Activated T-cell treated with anti-CD3 and anti-CD28 coated beads for 1 hour (primary cell): ENCODE measurements at places on chromosomes 11 and 22.

DNA sequence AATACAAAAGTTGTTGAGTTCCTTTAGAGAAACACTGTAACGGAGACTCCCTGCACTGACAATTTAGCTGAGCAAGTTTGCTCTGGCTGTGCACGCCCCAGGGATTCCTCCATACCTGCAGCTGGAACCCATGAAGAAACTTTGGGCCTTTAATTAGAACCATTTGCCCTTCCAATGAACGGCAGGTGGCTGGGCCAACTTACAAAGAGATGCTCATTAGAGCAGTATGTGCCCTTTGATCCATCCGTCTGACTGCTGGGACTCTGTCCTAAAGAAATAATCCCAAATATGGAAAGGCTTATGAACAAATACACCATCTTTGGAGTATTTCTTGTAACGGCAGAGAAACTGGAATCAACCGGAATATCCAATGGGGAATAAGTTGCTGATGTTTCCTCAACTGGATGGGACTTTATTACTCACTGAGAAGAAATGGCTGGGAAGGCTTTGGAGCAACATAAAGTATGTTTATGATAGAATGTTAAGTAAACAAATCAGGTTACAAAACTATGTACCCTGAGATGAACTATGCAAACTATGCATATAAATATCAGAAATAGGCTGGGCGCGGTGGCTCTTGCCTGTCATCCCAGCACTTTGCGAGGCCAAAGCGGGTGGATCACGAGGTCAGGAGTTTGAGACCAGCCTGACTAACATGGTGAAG is 24.4 kb upstream of the FBLN1 start:
- no peak for DNase-seq

DNA sequence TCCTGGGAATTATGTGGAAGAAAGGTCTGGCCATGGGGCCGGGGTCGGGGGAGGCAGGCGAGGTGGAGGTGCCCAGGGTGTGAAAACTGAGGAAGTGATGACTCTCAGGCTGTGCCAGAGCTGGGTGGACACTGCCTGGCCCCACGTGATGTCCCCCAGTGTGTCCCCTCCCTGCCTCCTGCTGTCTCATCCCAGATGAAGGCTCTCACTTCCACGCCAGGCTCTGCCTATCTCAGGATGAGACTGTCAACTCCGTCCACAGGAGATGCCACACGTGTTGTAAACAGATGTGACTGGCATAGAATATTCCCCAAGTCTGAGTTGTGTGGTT is 51.4 kb downstream of the RPS6KA4 start:
- no peak for DNase-seq

GRCh38 chr11:34348919-34349318 is 8.9 kb downstream of the ABTB2 start:
- no peak for DNase-seq

DNA sequence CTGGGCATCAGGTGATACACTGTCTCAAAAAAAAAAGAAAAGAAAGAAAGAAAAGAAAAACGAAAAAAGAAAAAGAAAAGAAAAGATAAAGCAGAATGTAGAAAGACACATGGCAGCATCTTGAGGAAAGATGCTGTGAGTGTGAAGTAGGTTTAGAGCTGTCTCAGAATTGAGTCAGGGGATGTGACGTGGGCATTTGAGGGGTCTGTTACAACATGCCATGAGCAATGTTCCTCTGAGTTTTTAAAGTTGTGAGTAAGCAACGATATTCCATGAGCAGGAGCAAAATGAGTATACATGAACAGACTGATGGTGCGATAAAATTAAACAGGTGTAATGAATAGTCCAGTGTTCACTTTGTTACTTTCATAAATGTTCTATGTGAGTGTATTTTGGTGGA is 11.3 kb upstream of the QSER1 start:
- no peak for DNase-seq

GRCh38 chr11:2099516-2100349 is 39.5 kb downstream of the IGF2 start:
- DNase-seq = no peak

GRCh38 chr11:34792814-34793258 is 123.3 kb downstream of the APIP start:
- DNase-seq = no peak

GRCh38 chr22:22210889-22211833 is 33.4 kb upstream of the VPREB1 start:
- no peak for DNase-seq

DNA sequence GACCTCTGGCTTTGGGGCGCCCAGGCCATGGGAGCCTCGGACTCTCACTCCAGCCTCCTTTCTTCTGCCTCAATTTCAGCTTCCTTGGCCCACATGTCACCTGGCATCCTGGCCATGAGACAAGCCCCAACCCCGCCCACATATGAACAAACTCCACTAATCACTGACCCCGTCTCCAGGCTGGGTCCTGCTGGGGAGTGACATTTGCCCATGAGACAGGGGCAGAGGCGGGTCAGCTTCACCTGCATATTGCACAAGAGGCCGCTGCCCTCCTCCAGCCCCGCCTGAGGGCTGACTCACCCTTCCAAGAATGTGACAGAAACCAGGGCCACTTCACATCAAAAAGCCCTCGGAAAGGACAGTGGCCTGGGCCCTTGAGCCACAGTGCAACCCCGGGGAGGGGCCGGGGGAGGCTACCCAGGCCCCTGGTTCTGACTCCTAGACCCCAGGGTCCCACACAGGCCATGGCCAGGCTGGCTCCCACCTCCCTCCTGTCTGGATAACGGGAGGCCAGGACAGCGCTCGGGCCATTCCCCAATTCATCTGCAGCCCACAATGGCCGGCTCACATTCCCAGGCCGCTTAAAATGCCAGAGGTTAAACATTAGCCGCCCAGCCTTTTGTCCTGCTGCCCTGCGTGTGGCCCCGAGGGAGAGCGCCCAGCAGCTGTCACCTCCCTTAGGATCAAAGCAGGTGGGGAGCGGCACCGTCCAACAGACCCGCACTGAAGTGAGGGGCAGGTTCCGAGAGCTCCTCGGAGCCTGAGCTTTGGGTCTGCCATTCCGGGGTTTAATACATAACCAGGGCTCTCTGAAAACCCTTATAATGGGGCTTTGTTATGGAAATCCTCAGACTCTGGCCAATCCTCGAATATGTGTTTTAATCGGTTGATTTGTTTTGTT is 42.3 kb downstream of the TRMU start:
- DNase-seq = no peak

GRCh38 chr22:37943136-37943824 is 10.1 kb downstream of the C22orf23 start:
- DNase-seq = no peak

DNA sequence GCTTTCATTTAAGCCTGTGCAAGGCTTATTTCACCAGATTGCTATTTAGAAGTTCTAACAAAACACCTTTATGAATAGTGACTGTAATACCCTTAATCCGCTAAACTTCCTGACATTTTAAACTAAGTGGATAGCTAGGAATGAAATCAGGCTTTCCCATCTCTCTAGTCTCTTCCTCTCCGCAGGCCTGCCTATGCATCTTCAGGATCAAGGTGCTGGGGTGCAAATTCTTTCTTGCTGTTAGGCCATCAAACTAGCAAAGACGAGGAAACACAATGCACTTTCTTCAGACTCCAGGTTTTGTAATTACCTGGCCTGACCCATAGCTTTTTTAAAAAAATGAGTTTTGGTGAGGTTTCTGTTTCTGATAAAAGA is 149.4 kb downstream of the DBX1 start:
- DNase-seq = no peak
